ENCODE measurements at places on chromosomes 5 and 9. TPM values are rescaled to one million over a fixed set of nuclear protein-coding genes. Genes with fewer than 3 reads are reported as not detected.

Gene OBP2B
- total RNA-seq, result not detected

Gene SPRY4
- 1.5 TPM for total RNA-seq

Gene F12
- total RNA-seq, result 12.7 TPM

Gene TMEM215
- not detected for total RNA-seq

Gene TSSK1B
- not detected for total RNA-seq

Gene IGIP
- 2.8 TPM for total RNA-seq

Gene MAML1
- total RNA-seq, result 29.5 TPM

Gene HTR1A
- total RNA-seq, result not detected

Gene SLC4A9
- not detected for total RNA-seq

Gene IL3
- 68.7 TPM for total RNA-seq

Gene GHR
- total RNA-seq, result not detected

Gene ZNF483
- total RNA-seq, result 1.9 TPM

Gene OR1Q1
- not detected for total RNA-seq

Gene WHRN
- 9.6 TPM for total RNA-seq

Gene COL5A1
- not detected for total RNA-seq

Gene DMRTA1
- total RNA-seq, result not detected

Gene RNF208
- 4.1 TPM for total RNA-seq

Gene GARIN3
- 0.25 TPM for total RNA-seq

Gene CMBL
- total RNA-seq, result 3.0 TPM

Gene ACTBL2
- not detected for total RNA-seq

Gene C6
- total RNA-seq, result not detected

Gene ST6GALNAC6
- total RNA-seq, result 52.6 TPM

Gene C5orf63
- 8.2 TPM for total RNA-seq

Gene RNF183
- not detected for total RNA-seq

Gene ESM1
- not detected for total RNA-seq

Gene C5orf46
- not detected for total RNA-seq

Gene ZDHHC11
- total RNA-seq, result 5.9 TPM

Gene EIF4E1B
- total RNA-seq, result not detected

Gene SPINK6
- total RNA-seq, result not detected

Gene HRH2
- 34.5 TPM for total RNA-seq

Gene TMEM38B
- total RNA-seq, result 16.7 TPM

Gene PLCXD3
- not detected for total RNA-seq

Gene PIP5KL1
- 2.5 TPM for total RNA-seq

Gene KIF4B
- not detected for total RNA-seq

Gene IFNK
- not detected for total RNA-seq

Gene PTGES
- not detected for total RNA-seq

Gene LCN10
- 1.6 TPM for total RNA-seq

Gene GCNT4
- total RNA-seq, result 0.59 TPM

Gene PRR7
- total RNA-seq, result 20.1 TPM

Gene ARHGEF28
- total RNA-seq, result not detected

Gene SQSTM1
- total RNA-seq, result 132 TPM

Gene CA9
- 6.2 TPM for total RNA-seq

Gene ALDOB
- not detected for total RNA-seq

Gene NIM1K
- 0.86 TPM for total RNA-seq

Gene PCDHB11
- total RNA-seq, result not detected

Gene RELL2
- total RNA-seq, result 32.4 TPM

All from activated CD8-positive, alpha-beta memory T cell treated with anti-CD3 and anti-CD28 coated beads for 36 hours (primary cell).